ENCODE measurements at places on chromosomes 16 and 17.

DNA sequence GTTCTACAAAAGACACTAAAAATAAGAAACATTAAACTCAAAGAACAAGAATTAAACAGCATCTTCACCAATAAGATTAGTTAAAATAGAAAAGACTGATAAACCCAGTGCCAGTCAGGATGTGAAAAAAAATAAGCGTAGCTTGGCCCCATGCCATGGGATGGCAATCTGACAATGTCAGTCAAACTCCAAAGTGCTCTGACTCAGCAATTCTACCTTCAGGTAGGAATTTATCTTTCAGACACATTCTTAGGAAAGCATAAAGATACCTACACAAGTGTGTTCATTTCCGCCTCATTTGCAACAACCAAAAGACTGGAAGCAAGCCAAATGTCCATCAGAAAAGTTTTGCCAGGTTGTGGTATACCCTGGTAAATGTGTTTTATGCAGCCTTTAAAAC lies 9.1 kb upstream of the MPO start:
- DNase-seq = no peak

DNA sequence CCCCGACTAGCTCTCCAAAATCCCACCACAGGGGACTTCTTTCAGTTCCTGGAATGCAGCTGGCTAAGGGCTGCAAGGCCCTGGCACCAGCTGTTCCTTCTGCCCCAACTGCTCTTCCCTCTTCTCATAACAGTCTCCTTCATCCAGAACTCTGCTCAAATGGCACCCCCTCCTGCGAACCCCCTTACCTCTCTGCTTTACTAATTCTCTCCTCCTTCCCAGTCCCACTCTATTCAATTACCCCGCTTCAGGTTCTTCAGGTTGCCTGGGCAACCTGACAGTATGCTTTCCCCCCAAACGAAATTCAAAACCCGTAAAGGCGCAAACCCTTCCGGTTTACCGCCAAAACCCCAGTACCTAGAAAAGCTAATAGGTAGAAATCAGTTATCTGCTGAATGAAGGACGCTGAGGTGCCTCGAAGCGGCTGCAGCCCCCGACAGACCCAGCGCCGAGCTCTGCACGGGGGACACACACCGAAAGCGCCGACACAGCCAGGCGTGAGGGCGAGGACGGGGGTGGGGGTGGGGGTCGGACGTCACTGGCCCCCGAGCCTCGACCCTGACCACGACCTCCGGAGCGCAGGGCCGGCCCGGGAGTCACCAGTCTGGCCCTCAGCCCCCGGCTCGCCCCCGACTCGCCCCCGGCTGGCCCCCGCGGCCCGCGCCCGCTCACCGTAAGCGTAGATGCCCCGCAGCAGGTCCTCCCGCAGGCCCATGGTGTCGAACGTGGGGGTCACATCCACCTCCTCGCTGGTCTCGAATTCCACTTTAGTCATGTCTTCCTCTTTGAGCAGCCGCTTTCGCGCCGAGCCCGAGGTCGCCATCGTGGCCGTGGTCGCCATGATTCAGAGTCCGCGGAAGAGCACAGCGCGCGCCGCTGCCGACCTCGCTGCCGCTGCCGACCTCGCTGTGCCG lies 550 bp downstream of the EIF4A3 start:
- DNase-seq = no peak

DNA sequence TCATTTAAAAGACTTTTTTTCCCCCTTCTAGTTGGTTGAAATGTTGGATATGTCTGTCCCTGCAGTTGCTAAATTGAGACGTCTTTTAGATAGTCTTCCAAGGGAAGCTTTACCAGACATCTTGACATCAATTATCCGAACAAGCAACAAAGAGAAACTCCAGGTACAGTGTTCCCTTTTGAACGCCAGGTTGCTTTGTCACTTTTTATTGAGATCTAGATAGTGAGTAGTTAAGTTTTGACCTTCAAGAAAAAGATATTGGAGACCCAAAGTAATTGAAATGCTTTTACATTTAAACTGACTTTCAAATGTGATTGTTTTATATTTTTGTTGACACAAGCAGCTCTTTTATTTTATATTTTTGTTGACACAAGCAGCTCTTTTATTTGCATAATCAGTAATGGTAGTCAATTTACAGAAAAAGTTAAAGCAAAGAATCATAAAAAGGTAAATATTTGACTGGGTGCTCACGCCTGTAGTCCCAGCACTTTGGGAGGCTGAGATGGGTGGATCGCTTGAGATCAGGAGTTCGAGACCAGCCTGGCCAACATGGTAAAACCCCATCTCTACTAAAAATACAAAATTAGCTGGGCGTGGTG lies 9.3 kb upstream of the ABCC11 start:
- DNase-seq = no peak

DNA sequence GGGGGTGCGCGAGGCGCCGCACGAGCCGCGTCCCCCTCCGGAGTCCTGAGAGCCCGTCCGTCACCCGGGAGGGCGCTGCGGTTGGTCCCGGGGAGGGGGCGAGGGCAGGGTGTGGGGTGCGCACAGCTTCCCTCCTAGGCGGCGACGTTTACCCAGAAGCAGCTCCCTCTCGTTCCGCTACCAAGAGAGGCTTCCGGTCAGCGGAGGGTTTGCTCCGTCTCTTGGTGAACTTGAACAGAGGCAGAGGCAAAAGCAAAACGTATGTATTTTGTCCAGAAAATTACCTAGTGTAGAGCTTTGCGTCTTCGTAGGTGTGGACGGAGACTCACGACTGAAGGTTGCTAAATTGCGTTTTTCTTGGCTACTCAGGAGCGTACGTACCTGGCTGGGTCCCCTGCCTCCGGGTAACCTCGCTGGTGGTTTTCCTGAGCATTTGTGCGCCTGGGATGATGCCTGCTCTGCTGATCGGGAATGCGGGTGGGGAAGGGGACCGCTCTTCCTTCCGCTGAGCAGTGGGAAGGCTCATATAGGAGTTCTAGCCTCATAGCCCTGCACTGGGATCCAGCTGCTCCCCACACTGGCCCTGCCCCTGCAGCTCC lies 833 bp downstream of the WSCD1 start:
- no peak for DNase-seq

DNA sequence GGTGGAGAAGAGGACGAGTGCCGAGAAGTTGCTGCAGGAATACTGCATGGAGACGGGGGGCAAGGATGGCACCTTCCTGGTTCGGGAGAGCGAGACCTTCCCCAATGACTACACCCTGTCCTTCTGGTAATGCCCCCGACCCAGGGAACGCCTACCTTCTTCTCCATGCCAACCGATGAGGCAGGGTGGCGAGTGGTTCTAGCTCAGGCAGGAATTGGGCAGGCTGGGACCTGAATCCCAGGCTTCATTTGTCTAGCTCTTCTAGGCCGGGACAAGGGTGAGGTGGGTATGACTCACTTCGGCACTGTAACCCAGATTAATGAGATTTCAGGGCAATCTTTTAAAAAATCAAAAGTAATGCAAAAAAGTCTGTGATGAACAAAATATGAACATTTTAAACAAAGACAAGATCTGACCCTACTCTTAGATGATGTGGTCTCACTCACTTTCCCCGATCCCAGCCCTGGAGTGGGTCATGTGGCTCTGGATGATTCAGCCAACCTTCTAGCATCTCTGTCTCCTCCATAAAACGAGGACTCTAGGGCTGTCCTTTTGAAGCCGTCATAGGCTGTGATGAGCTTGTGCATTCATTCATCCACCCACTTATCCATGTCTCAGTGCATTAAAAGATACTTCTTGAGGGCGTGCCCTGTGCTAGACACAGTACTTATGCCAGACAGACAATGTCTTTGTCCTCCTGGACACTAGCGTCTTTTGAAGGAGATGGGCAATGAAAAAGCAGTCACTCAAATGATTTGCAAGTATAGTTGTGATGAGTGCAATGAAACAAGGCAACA lies 102.6 kb downstream of the SDR42E1 start:
- no peak for DNase-seq

GRCh38 chr16:1074379-1074649 lies 1.8 kb downstream of the SSTR5 start:
- no peak for DNase-seq

- DNase-seq = no peak
These were observed 23.9 kb upstream of the C1QTNF8 start for GRCh38 chr16:1119766-1120576.

DNA sequence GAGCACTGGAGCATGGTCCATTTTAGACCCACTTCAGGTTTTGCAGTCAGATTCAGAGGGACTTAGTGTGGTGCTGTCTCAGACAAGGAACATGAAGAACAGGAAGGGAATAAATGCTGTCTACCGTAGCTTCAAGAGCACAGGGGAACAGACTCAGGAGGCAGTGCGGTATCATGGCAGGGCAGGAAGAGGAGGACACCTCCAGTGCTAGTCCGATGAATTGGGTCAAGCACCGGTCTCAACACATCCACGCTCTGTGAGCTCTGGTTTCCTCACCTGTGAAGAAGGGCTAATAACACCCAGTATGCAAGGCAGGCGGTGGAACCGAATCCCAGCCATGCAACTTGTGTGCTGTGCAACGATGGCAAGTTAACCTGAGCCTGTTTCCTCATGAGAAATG lies 3.6 kb upstream of the ANKFY1 start:
- no peak for DNase-seq

GRCh38 chr17:80061421-80061820 lies 25.0 kb downstream of the CCDC40 start:
- no peak for DNase-seq

DNA sequence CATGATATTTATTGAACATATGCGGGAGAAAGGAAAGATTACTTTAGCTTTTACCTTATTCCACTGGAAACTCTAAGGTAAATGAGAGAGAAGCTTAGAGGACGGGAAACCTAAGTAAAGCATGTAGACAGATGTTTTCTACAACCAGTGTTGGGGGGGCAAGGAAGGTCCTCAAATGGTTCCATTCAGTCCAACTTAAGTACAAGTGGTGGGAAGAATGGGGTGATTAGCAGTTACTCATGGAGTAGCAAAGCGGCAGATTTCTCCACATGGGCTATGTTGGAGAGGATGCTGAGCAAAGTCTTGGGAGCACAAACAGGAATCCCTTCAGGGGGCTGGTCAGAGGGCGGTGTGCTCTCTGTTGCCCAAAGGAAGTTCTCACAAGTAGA lies 78.6 kb downstream of the YPEL2 start:
- DNase-seq = no peak

GRCh38 chr16:695355-696089 lies 5.3 kb upstream of the WDR24 start:
- DNase-seq = no peak

- DNase-seq = no peak
These were observed 25.9 kb downstream of the OGFOD1 start for GRCh38 chr16:56477096-56477878.

DNA sequence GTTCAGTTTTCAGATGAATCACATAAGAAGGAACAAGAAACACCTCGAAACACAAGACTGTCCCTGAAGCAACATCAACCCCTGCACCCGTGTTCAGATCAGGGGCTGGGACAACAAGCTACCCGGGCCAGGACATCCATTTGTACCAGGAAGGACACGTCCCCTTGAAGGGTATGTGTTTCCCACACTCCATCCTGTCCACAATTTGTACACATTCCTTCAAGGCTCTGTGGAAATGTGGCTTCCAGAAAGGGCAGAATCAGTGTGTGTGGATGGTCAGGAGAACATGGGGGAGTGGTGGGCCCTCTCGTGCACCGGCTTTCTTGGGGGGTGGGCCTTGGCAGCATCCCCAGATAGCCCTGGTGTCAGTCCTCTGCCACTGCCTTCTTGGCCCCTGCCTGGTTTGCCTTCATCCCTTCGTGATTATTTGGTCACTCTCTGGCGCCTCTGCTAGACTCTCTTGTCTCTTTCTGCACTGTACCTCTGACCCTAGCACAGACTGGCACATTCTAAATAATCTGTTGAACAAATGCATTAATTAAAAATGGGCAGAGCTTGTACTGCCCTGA lies 10.3 kb downstream of the KIFC3 start:
- no peak for DNase-seq

DNA sequence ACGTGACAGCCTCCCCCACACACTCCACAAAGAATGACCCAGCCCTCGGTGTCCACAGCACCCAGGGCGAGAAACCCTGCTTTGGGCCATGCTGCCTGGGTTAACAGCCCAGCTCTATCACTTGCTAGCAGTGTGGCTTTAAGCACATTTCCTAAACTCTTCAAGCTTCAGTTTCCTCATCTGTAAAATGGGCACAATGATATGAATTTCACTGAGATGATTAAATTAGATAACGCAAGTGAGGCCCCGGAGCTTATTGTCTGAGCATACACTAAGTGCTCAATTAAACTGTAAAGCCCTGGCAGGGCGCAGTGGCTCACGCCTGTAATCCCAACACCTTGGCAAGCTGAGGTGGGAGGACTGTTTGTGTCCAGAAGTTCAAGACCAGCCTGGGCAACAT lies 79.4 kb downstream of the LITAF start:
- no peak for DNase-seq

DNA sequence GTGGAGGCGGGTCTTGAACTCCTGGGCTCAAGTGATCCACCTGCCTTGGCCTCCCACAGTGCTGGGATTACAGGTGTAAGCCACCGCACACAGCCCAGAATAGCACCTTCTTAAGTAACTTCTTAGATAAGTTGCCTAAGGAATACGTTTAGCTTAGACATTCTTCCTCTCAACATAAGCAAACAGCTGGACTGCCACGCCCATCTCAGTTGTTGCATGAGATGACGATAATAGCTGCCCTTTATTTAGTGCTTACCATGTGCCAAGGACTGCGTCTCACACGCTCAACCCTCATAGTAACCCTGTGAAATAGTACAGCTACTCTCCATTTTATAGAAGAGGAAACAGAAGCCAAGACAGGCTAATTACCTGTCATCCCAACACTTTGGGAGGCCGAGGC lies 11.8 kb downstream of the HASPIN start:
- no peak for DNase-seq

DNA sequence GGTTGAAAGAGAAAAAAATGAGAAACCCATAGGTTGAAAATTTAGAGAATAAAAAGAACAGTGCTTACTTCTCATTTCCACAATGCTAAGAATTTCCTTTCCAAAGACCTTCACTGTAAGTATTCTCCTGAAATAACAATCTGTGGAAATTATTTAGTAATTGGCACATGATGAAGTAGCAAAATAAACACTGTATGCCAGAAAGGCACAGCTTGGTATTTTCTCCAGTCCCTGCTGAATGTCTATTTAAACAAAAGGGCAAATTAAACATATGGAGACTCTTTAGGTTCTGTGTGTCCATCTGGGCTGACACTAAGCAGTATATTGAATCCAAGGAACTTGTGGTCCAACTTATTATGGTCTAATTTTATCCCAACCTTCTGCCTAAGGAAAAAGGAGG lies 46.1 kb downstream of the CHCT1 start:
- DNase-seq = no peak

GRCh38 chr17:75518201-75518600 lies 1.9 kb downstream of the TSEN54 start:
- no peak for DNase-seq

DNA sequence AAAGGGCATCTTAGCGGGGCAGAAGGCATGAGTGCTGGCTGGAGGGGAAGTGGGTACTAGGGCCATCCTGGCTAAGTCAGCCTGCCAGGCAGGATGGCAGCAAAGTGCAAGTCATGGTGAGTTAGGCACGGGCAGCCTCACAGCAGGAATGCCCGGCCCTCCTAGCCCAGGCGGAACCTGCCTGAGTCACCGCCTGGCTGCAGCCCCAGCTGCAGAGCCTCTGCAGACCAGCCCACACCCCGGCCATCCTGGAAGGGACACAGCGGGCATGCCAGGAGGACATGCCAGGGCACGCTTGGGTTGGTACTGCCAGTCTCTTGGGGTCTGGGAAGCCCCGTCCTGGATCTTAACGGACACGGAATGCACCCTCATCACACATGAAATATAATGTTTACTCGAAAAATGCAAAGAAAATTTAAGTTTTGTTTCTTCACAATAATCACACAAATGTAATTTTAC lies 5.0 kb upstream of the ALDH3A1 start:
- no peak for DNase-seq

Data from memory B cell (primary cell).